ENCODE measurements at places on chromosomes 2 and 18.

GRCh38 chr2:98377544-98377943 lies 31.3 kb downstream of the CNGA3 start:
- DNase-seq: peak; percentile 1

GRCh38 chr2:193966590-193966989 lies 1690.4 kb upstream of the SLC39A10 start:
- DNase-seq: no peak

- no peak for DNase-seq
Measured at GRCh38 chr2:119574864-119575263, 30.6 kb downstream of the CFAP221 start.

DNA sequence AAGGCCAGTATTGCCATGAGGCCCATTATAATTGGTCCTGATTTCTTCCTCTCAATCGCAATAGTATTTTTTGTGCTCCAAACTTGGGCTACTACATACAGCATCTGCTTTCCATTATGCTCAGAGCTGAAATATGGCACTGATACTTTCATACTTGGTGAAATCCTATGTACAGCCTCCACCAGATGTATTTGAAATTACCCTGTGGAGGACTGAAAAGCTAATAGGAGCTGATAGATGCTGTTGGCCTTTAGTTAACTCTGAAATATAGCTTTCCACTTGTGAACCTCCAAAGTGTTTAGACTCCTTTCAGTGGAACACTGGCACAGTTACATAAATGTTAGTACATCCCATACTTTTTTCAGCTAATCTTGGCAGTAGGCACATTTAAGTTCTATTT lies 205.7 kb downstream of the NEDD4L start:
- DNase-seq: no peak

GRCh38 chr2:191929288-191929687 lies 82.4 kb upstream of the CAVIN2 start:
- no peak for DNase-seq

- no peak for DNase-seq
Measured at GRCh38 chr2:159202568-159203071, 83.9 kb downstream of the WDSUB1 start.

Measured in activated CD8-positive, alpha-beta memory T cell treated with anti-CD3 and anti-CD28 coated beads, Interleukin-2, amount 10 ng/mL, durations not matched to agents 7 days and 5 days (primary cell).